ENCODE measurements at places on chromosomes 1 and 21.
A peak's percentile ranks its signal among the peaks of the same experiment; 100 is the strongest.

- no peak for DNase-seq
Measured at GRCh38 chr1:230156068-230156467, 89.0 kb downstream of the GALNT2 start.

- no peak for DNase-seq
Measured at GRCh38 chr21:14975136-14975919, 89.5 kb downstream of the NRIP1 start.

DNA sequence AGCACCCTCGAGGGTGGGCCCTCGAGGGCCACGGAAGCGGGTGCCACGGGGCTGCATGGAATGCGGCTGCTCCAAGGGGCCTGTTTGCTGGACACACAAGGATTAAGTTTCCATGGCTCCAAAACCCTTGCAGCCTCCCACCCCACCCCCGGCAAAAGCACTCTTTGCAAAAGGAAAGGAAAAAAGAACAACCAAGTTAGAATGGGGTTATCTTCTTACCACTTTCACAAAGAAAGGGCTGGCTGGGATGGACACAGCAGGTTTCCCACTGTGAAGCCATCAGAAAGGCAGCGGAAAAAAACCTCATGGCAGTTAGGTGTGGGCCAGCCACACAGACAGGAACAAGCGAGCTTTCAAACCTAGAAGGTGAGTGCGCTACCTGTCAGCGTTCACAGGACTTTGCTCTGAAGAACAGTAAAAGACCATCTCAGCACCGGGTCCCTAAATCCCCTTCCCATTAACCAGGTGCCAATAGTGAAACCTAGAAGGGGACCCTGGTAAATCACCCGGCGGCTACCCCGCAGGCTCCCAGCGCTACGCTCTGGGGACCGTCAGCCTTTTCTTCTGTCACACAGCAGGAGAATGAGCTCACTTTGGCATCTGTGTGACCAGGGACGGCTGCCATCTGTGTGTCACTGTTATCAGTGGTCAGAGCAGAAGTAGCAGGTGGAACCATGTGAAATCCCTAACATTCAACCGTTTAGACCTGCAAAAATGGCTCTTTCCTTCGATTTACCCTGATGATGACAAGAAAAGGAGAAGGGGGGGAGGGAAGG lies 93.0 kb downstream of the SIM2 start:
- no peak for DNase-seq

- no peak for DNase-seq
Measured at GRCh38 chr1:219753914-219754313, 141.0 kb upstream of the ZC3H11B start.

- DNase-seq, result no peak
Measured at GRCh38 chr1:67217938-67218337, 51.7 kb downstream of the IL23R start.

GRCh38 chr1:111275079-111275478 lies 15.6 kb upstream of the CHIA start:
- DNase-seq, result no peak

DNA sequence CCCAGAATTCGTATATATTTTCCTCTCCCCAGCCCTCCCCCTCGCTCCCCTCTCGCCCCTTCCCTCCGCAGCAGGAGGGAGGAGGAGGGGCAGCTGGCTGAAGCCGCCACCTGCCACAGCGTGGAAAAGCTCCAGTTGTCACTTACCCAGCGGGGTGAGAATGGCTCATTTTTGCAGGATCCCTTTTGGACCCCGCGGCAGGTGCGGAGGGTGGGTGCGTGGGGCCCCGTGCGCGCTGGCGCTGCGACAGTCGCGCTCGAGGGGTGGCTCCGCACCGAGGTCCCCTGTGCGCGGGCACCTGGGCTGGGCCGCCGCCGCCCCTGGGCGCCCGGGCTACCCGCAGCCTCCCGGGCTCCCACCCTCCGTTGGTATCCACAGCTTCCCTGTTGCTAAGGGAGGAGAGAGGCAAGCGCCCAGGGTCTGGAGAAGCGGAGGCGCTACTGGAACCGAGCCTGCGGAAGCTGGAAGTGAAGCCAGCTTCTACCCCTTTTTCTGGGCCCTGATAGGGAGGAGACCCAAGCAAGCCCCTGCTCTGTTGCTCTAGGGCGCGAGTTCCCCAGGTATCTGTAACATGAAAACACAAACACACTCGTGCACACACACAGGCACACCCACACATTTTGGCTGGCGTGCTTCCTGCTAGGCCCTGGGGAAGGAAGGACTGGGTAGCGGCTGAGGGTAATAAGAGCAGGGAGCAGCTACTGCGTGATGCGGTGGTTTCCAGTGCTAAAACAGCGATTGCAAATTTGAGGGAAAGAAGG lies at the start of gene ERICH3:
ERICH3 (minus strand) TSS at position 442 of the 761 bp plus-strand sequence; CDS start at position 169, 273 bp downstream.
- DNase-seq, result peak; percentile 81

- no peak for DNase-seq
Measured at GRCh38 chr1:228329887-228330286, 76.7 kb downstream of the TRIM11 start.

- DNase-seq, result no peak
Measured at GRCh38 chr1:165290148-165290547, 66.4 kb downstream of the LMX1A start.

GRCh38 chr1:183806125-183806524 lies 1.2 kb downstream of the RGL1 start:
- no peak for DNase-seq

DNA sequence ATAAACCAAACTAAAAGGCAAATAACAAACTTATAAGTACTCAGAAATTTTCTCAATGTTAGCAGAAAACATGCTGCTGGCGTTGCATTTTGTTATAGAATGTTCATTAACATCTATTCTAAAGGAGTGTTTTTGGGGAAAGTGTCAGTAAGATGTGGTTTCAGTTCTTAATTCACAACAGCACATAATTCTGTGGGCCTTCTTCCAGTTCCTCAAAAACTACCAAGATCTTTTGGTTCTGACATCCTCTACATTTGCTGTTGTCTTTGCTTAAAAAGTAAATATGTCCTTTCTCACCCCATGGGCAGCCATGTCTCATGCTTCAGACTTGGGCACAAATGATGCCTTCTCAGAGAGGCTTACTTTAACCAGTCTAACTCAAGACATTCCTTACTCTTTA lies 152.5 kb downstream of the CDC7 start:
- DNase-seq, result no peak

- no peak for DNase-seq
Measured at GRCh38 chr21:46643379-46644177, 8.1 kb downstream of the PRMT2 start.

DNA sequence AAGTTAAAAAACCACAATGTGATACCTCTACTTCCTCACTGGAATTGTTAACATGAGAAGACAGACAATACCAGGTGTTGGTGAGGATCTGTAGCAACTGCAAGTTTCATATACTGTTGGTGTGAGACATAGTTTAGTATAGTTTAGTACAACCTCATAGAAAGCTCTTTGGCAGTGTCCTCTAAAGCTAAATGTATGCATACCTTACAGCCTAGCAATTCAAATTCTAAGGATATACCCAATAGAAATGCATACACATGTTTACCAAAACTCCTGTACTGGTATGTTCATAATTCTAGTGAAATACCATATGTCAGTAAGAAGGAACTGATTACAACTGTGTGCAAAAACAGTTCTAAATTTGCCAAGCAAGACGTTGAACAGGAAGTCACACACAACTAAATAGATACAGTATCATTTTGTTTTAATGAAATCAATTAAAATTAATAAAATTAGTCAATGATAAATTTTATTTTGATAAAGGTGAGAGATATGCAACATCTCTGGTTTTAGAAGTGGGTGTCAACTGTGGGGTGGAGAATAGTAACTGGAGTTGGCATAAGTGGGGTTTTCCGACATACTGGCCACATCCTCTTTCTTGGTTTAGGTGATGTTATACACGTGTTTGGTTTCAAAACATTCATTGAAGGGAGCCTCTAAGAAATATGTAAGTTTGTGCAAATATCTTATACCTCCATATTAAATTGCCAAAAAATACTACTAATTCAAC lies 450.7 kb downstream of the PTPRC start:
- DNase-seq, result no peak

- no peak for DNase-seq
Measured at GRCh38 chr1:208531003-208531750, 287.0 kb upstream of the PLXNA2 start.

DNA sequence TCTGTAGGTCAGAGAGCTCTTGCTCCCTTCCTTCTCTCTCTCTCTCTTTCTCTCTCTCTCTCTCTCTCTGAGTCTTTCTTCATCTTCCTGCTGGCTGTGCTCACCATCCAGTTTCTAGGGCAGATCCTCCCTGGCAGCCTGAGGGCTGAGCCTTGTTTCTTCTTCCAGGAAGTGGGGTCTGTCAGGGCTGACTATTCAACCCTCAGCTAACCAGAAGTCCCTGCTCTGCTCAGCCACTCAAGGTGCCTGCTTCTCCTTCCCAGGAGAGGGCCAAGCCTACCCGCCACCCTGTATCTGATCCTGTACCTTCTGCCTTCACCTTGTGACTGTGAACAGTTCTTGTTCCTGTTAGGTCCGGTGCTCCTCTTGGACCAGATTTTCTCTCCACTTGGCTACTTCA lies 107.6 kb upstream of the ETV3 start:
- no peak for DNase-seq

DNA sequence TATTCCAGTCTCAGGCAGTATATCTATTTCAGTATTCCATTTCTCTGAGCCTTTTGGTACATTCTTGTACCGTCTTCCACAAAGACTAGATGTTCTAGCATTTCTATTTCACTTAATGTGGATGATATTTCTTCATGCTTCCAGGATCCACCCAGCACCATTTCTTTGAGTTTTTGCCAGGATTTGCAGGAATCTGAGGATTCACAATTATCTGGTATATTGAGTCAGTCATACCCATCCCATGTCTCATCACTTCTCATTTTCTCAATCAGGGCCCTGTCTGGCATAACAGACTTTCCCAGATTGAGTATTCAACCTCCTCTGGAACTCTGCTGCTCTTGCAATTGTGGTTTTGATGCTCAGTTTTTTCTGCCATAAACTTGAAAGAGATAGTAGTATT lies 20.9 kb upstream of the COL11A1 start:
- DNase-seq, result no peak

GRCh38 chr1:213325482-213325881 lies 274.4 kb downstream of the RPS6KC1 start:
- DNase-seq, result no peak

Measured in NCI-H748 treated with DMSO at 0.1 percent for 48 hours (cell line).